ENCODE measurements at places on chromosomes 6 and 20.

- DNase-seq, result no peak
These were observed 9.6 kb upstream of the CHRNA4 start for GRCh38 chr20:63370618-63371187.

- no peak for DNase-seq
These were observed 18.6 kb downstream of the SLC9A8 start for GRCh38 chr20:49831022-49831769.

DNA sequence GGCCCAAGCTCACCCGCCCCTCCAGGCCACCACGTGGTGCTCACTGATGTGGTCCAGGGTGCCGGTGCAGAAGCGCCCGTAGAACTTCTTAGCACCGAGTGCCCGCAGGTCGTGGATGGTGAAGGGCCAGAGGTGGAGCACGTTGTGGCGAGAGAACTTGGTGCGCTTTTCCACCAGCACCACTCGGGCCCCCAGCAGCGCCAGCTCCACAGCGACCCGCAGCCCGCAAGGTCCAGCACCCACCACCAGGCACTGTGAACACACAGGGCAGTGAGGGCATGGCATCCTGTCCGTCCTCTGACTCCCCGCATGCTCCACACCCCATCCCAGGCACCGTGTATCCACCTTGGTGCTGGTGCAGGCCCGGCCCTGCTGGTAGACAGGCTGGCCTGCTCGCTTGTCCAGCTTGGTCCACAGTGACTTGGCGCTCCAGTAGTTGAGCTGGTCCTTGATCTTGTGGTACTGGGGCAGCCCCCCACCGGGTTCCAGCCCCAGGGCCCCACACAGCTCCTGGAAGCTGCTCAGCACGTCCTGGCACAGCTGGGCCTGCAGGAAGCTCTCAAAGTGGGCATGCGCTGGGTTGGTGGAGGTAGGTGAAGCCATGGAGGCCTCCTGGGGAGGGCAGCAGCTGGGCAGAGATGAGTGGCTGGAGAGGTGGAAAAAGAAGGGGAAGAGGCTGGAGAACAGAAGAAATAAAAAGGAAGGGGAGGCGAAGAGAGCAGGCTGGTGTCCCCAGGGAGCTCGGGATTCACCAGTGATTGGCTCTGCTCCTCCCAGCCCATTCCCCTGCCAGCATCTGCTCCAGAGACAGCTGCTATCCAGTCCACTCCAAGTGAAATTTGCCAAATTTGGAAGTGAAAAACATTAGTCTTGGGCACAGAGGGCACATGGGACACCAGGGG is 1.7 kb downstream of the MICAL1 start:
- no peak for DNase-seq

GRCh38 chr6:21494505-21494904 is 99.0 kb upstream of the SOX4 start:
- DNase-seq, result no peak

DNA sequence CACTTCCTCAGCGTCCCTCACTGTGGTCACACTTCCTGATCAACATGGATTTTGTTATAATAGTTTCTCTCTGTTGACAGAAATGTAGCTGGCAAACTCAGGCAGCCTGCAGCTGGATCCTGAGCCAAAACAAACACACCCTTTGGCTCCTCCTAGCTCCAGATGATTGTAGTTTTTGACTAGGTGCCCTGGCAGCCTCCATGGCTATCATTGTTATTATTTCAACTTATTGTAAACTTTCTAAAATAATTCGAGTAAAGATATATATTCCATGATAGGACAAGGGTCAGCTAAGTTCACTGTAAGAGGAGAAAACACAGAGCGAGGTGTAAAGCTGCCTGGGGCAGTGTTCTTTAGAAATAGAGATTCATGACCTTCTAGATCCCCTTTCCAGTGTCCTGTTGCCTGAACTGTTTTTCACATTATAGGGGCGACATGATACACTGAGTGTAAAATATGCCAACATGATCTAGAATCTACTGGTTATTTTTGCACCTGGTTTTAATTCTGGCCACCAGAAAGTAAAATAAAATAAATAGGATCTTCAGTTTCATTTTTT is 98.2 kb upstream of the HDGFL1 start:
- no peak for DNase-seq

DNA sequence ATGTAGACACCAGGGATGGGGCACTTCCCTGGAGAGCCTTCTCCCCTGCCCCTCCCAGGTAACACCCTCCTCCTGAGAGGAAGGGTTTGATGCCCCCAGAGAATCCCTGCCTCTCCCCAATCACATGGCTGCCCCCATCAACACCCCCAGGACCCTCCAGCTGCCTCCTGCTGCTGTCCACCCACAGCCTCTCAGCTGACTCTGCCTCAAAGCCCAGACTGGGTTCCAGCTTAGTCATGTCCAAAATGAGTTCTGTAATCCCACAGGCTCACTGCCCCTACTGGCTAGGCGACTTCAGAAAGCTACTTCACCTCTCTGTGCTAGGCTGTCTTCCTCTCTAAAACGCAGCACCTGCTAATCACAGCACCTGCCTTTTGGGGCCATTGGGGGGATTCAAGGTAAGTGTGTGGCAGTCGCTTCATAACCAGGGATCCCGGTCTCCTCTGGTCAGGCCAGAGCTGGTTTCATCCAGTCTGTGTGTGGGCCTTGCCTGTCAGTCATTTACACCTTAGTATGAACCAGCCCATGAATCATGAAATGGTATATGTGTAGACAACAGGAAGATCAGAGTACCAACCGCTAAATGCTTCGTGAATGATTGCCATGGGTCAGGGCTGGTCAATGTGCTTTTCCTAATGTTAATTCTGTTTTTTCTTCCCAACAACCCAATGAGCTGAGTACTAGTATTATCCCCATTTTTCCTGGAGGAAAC is 40.4 kb downstream of the TFEB start:
- DNase-seq, result no peak

GRCh38 chr6:35262596-35262995 is 3.1 kb downstream of the ZNF76 start:
- DNase-seq, result no peak

- no peak for DNase-seq
These were observed 22.8 kb downstream of the ISM1 start for GRCh38 chr20:13243826-13244376.

- DNase-seq, result no peak
These were observed 692.1 kb downstream of the HTR1B start for GRCh38 chr6:76771059-76771634.

GRCh38 chr20:6566821-6567220 is 200.7 kb upstream of the BMP2 start:
- DNase-seq, result no peak

DNA sequence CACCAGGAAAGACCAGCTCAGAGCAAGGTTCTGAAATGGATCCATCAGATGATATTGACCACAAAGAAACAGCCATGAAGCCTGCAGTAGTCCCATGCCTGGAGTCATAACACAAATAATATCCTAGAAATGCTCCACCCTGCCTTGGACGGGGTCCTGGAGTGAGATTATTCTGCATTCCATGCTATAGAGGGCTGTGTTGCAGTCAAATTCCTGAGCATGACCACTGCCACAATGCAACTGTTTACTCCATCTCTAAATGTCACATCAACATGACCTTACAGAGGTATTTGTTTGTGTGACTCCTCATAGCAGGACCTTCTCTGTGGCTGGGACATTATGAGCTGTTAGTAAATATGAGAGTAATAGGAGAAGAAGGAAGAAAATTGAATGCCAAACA is 257.5 kb upstream of the TCF21 start:
- DNase-seq, result no peak

DNA sequence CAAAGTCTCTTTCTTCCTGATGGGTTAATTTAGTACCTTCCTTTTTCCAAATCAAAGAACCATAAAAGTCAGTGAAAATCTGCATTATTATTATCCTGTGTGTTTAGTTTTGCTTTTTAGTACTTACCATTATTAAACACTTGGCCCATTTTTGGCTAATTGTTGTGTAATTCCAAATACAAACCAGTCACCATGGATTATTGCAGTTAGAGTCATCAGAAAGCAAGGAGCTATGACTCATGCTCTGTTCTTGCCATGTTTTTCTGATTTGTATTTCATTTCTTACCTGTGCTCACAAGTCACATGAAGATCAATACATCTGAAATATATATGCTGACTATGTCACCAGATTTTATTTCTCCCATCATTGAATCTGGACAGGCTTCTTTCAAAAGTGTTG is 31.3 kb downstream of the SLC22A3 start:
- DNase-seq, result no peak

GRCh38 chr6:96631248-96631647 is 68.3 kb downstream of the FHL5 start:
- DNase-seq, result no peak

- DNase-seq, result no peak
These were observed 251.3 kb upstream of the PRND start for GRCh38 chr20:4470375-4470774.

GRCh38 chr6:73471686-73472290 is 10.3 kb downstream of the MTO1 start:
- DNase-seq, result no peak

DNA sequence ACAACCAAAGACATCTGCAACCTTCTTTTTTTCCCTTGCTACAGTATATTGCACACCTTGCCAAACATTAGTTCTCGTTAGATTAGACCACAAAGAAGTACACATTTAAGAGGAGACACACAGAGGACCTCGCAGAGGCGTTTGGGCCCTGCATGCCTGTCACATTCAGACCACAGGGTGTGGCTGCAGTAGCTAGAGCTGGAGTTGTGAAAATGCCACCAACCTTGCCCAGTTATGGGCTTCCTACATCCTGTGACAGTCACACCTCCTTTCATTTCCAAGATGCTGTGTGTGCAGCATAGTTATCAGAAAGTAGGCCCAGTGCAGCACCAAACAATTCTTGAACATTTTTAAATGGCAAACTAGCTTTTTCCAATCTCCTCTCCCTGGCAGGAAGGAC is 2.4 kb downstream of the SYNE1 start:
- DNase-seq, result no peak

- DNase-seq, result no peak
These were observed 114.8 kb downstream of the SMOC2 start for GRCh38 chr6:168555618-168556273.

GRCh38 chr6:88174906-88175305 is 8.8 kb upstream of the CNR1 start:
- no peak for DNase-seq

- no peak for DNase-seq
These were observed 3.0 kb downstream of the VSTM2L start for GRCh38 chr20:37905671-37906613.

- DNase-seq, result no peak
These were observed 68.0 kb downstream of the AIG1 start for GRCh38 chr6:143128681-143129015.

DNA sequence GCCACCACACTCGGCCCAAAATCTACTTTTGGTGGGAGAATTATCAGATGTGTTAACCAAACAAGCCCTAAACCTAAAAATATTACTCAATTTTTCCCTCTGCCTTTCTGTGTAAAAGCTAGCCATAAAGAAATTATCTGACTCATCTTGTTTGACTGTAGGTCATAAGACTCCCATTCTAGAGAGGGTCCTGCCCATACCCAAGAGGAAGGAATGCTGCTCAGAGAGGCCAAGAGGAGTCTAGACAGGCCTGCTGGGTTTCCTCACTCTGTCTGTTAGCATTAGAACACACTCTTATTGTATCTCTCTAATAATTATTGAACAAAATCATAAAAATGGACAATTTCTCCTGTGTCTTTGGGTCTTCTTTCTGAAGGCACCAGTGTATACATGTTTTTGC is 26.1 kb downstream of the C6orf141 start:
- no peak for DNase-seq

- DNase-seq, result no peak
These were observed 10.5 kb upstream of the TFAP2A start for GRCh38 chr6:10425176-10425974.

- DNase-seq, result no peak
These were observed 609.5 kb upstream of the CDH4 start for GRCh38 chr20:60642541-60642940.

- no peak for DNase-seq
These were observed 446.3 kb downstream of the PREX1 start for GRCh38 chr20:48381353-48382120.

DNA sequence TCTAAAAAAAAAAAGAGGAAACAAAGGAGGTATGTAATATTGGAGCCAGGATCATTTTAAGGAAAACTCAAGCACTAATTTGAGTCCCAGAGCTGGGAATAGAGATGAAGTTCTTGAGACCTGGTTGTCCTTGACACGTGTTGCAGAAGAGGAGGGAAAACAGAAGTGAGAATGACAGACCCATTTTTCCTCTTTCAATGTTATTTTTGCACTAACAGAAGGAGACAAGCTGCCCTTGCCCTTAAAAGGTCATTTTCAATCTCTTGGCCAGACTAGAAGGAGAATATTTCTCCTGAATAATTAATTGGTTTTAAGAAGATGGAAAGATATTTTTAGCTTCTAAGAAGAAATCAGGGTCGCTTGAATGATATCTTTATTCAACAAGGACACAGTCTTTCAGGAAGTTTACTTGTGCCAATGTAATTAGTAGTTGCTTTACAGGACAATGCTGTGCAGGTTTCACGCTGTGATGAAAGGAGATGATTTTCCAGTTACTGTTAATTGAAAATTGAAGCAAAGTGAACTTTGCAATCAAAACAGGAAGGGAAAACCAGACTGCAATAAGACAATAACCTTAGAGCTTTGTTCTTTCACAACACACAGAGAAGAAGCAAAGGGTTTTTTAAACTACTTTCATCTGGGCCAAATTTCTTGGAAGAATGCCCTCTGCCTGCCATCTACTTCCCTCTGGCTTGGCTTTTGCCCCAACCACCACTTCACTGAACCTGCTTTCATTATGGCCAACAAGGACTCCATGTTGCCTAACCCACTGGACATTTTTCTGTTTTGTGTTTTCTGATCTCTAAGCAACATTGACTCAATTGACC is 107.8 kb upstream of the SHLD1 start:
- no peak for DNase-seq

GRCh38 chr20:32287231-32287638 is 9.8 kb downstream of the KIF3B start:
- DNase-seq, result no peak

DNA sequence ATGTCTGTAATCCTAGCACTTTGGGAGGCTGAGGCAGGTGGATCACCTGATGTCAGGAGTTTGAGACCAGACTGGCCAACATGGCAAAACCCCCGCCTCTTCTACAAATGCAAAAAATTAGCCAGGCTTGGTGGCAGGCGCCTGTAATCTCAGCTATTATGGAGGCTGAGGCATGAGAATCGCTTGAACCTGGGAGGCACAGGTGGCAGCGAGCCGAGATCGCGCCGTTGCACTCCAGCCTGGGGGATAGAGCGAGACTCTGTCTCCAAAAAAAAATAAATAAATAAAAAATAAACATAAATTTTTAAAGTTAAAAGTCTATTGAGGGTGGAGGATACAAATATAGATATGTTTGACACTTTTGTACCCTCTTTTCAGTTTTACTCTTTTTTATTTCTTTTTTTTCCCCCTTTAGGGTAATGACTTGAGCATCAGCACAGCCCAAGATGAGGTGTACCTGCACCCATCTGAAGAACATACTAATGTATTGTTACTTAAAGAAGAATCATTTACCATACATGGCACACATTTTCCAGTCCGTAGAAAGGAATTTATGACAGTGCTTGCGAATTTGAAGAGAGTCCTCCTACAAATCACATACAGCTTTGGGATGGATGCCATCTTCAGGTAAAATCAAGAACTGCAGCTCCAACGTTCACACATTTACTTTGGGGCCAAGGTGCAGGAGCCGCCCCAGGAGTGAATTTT is 368.9 kb downstream of the LAMA2 start:
- DNase-seq, result peak; percentile 58

Data from activated naive CD8-positive, alpha-beta T cell treated with anti-CD3 and anti-CD28 coated beads, Interleukin-2, amount 50 U/mL, for 24 hours (primary cell).